ENCODE measurements at places on chromosomes 6 and 20.

DNA sequence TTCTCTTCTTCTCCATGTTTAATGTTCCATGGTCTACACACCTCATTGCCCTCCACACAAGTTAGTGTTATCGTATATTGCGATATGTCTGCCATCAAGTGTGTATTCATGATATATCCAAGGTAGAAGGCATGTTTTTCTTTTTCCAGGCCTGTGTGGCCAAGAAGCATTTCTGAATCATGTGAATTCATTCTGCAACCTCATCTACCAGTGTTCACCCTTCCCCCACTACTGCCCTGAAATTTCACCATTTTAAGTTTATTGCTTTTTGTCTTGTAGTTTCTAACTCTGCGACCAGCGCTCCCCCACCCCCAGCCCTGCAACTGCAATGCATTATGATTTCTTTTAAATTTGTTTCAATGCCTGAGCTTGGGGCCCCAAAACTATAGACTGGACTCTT lies 618.0 kb upstream of the FLRT3 start:
- no peak for DNase-seq

DNA sequence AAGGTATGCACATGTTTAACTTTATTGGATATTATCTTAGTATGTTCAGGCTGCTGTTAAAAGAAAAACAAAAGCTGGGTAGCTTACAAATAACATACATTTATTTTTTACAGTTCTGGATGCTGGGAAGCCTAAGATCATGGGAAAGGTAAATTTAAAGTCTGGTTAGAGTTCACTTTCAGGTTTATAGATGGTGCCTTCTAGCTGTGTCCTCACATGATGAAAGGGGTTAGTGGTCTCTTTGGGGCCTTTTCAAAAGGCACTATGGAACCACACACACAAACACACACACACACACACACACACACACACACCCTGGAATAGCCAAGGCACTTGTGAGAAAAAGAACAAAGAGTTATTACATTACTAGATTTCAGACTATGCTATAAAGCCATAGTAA lies 805.8 kb upstream of the GJE1 start:
- DNase-seq = no peak

DNA sequence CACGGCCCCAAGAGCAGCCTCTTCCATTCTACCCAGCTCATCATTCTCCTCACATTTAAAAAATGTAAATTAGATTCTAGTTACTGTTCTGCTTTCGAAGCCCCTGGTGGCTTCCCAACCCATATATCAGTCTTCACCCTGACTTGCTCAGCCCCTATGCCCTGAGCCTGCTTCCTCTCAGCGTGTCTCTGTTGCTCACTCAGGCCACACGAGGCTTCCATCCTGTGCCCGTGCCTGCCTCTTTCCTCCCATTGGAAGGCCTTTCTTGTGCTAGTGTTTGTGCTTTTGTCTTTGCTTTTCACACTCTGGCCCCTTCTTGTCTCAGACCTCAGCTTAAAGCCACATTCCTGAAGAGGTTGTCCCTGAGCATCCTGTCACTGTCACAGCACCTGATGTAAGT lies 78.1 kb downstream of the AFDN start:
- no peak for DNase-seq

- DNase-seq = peak; percentile 42
These were observed 2.5 kb downstream of the IP6K3 start for GRCh38 chr6:33744001-33744848.
